ENCODE measurements at places on chromosomes 6 and 20.

DNA sequence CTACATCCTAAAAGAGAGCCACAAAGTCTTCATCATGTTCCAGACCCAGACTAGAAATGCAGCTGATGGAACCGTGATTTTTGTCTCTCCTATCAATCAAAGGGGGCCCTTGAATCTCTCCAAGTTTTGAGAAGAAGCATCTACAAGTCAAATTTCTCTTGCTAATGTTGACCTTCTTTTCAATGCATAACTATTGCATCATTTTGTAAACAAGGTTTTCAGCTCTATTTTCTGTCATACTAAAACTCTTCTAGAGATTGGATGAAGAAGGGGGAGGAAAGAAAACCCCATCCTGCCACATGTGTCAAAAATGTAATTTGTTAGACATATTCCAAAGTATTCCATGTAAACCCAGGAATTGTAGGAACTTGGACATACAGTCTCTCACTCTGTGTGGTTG, 169.2 kb downstream of the LMBRD1 start:
- no peak for DNase-seq

DNA sequence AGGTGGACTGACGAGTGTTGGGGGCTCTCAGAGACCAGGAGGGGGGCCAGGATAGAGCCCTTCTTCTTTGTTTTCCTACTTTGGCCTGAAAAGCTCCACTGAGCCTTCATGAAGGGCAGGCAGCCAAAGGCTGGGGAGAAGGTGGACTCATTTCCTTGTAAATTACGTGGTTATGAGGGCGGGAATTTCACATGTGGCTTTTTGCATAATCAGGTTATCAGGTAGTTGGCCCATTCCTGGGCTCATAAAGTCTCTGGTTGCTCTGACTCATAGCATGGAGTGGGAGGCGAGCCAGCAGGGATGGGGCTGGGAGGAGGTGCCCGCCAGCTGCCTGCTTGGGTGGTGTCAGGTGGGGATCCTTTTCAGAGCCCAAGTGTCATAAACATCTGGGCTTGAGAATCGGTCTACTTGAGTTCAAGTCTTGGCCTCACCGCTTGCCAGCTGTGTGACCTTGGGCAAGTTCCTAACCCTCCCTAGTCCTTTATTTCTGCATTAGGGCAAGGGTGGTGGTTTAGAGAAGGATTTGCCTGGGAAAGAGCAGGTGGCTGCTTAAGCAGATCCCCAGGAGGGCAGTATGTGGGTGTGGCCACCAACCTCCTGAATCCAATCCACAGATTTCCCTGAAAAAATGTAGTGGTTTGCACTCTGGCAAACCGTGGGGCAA, 26.5 kb upstream of the RNF24 start:
- DNase-seq = peak; percentile 68

DNA sequence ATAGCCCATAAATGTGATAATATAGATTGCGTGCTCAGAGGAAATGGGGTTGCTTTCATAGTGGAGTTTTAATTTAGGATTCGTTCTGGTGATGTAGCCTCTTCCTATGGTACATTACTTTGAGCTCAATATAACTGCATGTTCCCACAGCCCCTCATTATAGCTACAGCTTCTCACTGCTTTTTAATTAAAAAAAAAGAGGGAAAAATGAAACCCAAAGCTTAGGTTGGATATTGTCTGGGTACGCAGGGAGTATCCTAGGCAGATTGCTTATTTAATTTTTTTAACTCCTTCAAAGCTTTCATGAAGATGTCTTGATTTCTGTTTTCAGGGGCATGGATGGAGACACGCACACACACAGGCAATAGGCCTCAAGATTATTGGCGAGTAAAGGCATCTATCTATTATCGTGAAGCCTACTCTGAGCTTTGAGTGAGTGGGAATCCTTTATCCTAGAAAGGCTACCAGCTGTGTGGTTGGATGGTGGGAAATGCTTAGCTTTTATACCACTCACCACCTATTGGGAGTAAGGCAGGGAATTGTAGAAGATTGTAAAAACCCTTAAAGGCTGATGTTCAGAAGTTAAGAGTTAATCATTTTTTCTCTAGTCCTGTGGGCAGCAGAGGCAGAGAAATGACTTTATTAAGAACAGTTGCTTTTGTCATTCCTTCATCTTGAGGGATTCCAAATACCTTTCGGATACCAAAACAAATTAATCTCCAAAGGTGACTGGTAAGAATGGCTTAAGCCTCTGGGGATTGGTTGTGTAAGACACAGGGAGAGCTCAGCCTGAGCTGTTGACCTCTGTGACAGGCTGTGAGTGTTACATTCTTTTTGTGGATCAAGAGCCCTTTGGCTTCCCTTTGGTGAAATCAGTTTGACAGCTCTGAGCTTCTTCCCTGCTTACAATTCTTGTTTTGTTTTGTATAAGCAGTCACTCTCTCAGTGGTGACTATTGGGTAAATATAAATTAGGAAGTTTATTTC, 33.4 kb downstream of the CTNNBL1 start:
- no peak for DNase-seq

- peak; percentile 84 for DNase-seq
These were observed at the start of gene FLRT3 for GRCh38 chr20:14337400-14338171. TSS of gene FLRT3 (minus strand) at chr20:14337612. CDS start at chr20:14327506, 10,106 bp downstream.

DNA sequence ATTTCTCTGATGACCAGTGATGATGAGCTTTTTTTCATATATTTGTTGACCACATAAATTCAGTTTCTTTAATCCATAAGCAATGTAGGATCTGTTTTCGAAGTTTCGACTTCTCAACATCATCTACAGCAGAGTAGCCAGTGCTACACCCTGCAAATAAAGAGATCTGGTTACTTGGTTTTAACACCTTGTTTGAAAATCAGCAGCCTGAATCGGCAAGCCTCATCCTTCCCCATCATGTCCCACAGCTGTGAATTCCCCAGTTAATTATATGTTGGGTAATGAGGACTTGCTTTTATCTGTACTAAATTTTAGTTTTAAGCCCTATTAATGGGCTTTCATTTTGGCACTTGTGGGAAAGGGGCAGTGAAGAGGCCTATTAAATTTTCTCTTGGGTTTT, 80.6 kb downstream of the BMP2 start:
- no peak for DNase-seq

DNA sequence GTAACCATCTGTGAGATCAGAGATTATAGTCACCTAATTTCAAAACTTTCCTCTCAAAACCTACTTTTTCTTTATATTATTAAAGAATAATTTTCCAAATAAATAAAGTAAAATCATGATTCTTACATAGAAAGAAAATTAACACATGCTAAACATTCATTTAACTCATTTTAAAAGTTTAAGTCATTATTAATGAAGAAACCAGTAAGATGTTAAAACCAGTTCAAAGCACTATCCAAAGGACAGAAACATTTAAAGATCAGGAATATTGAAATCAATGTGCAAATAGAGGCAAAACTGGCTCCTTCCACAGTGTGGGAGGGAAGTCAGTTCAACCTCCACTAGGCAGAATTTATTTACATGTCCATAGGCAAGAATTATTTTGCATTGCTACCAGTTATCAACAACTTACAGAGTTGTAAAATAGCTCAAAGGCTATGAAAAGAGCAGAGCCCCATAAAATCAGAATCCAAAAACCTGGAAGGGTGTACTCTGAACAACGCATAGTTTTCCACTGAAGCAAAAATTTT, 146.9 kb downstream of the KHDC1L start:
- DNase-seq = no peak

DNA sequence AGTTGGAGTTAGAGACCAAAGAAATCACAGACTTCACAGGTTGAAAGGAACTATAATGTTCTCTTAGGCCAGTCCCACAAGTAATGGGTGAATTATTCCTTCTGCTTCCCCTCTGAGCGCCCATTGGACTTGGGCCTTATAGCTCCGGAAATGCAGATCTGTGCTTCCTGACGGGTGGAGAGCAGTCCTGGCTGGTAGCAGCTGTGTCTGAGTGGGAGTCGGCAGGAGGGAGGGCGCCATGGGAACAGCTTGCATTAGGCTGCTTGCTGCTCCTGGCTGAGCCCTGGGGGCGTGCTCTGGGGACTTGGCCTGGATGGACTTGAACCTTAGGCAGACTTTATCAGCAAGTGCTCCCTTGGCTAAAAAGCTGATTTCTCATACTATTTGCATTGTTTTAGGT, 18.4 kb upstream of the NUP153 start:
- no peak for DNase-seq

GRCh38 chr6:97668716-97669115, 385.7 kb upstream of the MMS22L start:
- no peak for DNase-seq

DNA sequence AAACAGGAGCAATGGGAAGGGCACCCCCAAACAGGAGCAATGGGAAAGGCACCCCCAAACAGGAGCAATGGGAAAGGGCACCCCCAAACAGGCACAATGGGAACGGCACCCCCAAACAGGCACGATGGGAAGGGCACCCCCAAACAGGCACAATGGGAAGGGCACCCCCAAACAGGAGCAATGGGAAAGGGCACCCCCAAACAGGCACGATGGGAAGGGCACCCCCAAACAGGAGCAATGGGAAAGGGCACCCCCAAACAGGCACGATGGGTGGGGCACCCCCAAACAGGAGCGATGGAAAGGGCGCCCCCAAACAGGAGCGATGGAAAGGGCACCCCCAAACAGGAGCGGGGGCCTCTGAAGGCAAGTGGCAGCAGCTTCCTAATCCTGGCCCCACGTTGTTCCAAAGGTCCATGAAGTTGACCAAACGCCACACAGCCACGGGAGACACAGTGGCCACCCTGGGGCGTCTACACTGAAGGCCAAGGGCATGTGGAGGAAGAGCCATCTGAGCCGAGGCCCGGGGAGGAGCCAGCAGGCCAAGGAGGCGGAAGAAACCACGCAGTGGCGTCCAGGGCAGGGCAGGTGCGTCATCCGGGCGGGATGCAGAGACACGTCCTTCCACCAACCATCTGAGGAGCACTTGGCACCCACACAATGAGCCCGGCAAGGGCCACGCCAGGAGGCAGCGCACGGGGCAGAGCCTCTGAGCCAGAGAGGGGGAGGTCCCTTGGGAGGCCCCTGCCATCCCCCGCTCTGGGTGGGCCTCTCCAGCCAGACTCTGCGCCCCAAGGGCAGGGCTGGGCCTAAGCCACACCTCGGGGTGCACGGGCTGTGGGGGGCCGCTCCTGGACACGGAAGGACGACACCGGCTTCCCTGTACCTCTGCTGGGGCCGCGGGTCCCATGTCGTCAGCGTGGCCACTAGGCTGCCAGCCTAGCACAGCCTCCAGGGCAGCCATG, 21.5 kb upstream of the NTSR1 start:
- no peak for DNase-seq

DNA sequence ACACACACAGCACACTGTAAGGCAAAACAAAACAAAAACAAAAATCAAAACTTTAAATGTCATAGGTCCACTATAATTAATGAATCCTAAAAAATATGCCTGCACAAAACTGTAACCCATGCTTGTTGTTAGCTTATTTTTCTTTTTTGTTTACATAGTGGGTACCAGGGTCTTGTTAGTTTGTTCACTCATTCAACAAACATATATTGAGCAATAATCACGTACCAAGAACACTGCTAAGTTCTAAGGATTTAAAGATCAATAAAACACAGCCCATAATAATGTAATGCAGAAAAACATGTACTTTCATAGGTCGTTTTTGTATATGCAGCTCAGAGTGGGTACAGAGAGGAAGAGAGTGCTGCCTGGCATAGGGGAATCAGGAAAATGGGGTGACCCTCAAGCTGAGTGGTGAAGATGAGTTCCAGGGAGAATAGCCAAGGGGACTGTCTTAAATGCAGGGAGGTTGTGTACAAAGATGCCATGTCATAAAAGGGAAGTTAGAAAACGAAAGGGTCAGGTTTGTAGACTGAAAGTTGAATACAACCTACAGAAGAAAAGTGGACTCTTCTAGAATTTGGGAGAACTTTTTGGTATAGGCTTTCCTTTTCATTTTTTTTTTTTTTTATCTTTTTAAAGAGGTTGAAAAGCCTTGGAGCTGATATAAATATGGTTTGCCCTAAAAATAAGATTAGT, 113.3 kb upstream of the TBX18 start:
- no peak for DNase-seq

GRCh38 chr6:140475086-140475485, 1100.6 kb upstream of the CITED2 start:
- no peak for DNase-seq

GRCh38 chr20:41608606-41609005, 9.6 kb downstream of the CHD6 start:
- no peak for DNase-seq

DNA sequence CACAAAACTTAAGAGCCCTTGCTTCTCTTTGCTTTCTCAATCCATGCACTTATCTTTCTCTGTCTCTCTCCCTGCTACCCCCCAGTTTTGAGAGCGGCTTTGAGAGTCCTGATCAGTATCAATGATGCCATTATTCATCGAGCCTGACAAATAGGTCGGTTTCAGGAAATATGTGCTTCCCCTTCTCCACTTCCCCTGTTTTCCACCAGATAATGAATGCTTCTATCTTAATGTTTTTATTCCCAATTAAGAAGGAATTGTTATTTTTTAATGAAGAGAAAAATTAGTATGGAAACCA, 117.7 kb downstream of the KIF13A start:
- no peak for DNase-seq

GRCh38 chr20:49501917-49502316, 19.4 kb upstream of the KCNB1 start:
- no peak for DNase-seq

- no peak for DNase-seq
These were observed 59.1 kb downstream of the ADGRF1 start for GRCh38 chr6:46983007-46983411.

DNA sequence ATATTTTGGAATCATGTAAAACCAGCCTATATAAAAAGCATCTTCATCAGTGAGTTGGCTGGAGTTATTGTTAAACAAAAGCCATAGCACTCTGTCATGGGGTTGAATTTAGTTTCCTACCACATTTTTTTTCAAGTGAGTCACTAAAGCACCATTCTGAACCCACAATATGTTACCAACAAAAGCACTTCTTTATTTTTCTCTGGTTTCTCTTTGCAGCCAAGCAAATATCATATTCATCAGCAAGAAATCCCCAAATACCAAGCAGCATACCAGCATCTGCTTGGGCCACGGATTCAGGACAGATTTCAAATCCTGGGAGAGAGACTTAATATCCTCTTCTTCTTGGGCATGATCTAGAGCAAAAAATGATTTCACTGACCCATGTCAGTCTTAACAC, 441.4 kb downstream of the BCKDHB start:
- DNase-seq = no peak

DNA sequence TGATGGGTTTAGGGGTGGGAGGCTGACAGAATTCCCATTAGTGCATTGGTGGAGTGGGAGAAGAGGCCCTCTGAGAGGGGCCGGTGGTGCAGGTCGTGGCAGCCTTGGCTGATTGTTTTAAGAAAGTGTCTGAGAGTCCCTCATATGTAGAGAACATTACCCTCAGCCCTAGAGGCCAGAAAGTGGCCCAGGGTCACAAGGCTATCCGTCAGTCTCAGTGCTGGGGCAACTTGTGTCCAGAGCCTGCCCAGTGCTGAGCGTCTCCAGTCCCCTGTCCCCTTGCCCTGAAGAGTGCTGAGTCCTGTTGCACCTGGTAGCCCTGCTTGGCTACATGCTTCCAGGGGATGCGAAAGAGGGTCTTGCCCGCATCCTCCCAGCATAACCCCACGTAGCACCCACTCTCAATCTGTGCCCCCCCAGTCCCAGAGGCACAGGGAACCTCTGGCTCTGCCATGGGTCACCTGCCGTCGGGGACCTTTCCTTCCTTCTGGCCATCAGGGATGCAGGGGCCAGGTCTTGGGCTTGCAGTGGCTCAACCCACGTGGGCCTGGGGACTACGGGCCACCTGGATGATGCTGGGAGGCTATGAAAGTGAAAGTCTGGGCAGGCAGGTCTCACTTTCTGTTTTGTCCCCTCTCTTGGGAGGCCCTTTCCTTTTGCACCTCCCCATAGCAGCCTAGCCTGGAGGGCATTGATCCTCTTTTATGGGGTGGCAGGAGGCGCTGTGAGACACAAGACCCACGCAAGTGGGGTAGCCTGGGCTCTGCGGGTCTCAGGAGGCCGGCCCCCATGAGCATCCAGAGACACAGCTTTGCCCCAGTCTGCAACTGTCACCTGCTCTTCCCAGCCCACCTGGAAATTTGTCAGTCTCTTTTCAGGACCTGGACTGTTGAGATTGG, 12.2 kb downstream of the DUSP15 start:
- no peak for DNase-seq
